ENCODE measurements at places on chromosomes 11 and 22.

- no peak for DNase-seq
Observed at GRCh38 chr11:95241681-95242081, 10.7 kb upstream of the SESN3 start.

- DNase-seq, result no peak
Observed at GRCh38 chr11:38226684-38227083, 1628.6 kb upstream of the RAG2 start.

DNA sequence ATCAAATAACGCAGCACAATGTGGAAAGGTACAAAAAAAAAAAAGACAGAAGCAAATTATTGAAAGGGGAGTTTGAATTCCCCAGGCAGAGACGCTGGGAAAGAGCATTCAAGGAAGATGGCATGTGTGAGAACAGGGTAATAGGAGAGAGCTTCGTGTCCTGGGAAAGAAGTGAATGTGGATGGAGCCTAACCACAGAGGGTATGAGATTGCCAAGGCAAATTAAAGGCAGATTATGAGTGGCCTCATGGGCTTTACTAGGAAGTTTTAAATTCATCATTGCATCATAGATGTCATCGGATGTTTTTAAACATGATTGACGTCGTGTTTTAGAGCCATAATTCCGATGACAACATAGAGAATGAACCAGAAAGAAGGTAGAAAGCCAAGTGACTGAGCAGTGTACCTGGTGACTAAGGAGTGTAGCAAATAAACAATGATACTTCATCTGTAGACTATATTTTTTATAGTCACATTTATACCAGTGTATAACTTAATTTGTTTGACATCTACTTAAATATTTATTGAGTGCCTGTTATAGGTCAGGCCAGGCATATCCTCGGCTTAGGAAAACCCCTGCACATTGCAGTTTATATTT is 151.4 kb downstream of the MSANTD4 start:
- DNase-seq, result no peak

GRCh38 chr11:14542324-14542723 is 22.1 kb upstream of the PSMA1 start:
- no peak for DNase-seq

GRCh38 chr22:36447632-36448031 is 33.8 kb downstream of the TXN2 start:
- no peak for DNase-seq

GRCh38 chr22:24198682-24199052 is 17.4 kb downstream of the SUSD2 start:
- DNase-seq, result no peak

DNA sequence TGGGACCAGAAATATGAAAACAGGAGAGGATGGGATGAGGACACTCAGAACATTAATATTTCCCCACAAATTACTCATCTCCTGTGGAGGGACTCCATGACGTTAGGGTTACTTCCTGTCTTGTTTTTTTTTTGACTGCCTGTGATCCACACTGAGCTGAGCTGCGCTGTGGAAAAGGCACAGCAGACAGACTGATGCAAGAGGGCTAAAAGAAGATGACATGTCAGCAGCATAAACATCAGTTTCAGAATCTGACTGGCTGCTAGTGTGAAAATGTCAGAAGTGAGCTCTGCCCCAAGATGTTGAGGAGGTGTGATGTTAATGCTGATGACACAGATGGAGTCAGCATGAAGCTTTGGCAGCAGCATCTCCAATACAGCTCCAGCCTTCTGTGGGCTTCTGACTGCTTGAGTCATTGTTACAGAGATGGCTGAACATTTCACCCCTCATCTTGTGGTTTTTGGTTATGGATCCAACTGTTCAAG is 286.8 kb downstream of the BLID start:
- no peak for DNase-seq

DNA sequence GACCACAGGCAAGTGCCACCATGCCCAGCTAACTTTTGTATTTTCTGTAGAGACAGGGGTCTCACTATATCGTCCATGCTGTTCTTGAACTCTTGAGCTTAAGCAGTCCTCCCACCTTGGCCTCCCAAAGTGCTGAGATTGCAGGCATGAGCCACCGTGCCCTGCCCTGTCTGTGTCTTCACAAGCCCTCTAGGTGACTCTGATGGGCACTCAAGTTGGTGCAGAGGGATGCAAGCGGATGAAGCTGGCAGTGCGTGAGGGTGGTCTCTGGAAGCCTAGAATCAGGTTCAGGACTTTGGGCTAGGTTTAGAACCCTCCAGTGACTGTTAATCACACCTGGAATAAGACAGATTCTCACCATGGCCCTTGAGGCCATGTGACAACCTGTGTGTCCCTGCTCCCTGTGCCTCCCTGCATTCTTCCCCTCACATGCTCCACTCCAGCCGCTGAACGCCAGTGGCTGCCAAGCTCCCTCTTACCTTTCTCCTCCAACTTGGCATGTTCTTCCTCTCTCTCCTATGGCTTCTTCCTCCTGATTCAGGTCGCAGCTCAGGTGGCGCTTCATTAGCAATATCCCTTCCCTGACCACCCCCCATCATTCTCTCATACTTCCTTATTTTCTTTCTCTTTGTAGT is 242.3 kb upstream of the TBCEL start:
- DNase-seq, result no peak

GRCh38 chr11:70364178-70364577 is 34.2 kb upstream of the CTTN start:
- no peak for DNase-seq

GRCh38 chr11:3735827-3736226 is 61.5 kb downstream of the NUP98 start:
- DNase-seq, result no peak

GRCh38 chr11:117160826-117161225 is 16.7 kb downstream of the PAFAH1B2 start:
- no peak for DNase-seq

GRCh38 chr11:75077316-75077715 is 19.4 kb downstream of the OR2AT4 start:
- DNase-seq, result no peak

- DNase-seq, result peak; percentile 42
Observed at GRCh38 chr11:115503083-115503885, 931 bp downstream of the CADM1 start.

GRCh38 chr11:96332126-96332771 is 10.7 kb downstream of the MAML2 start:
- no peak for DNase-seq
